HAP-1 (cell line): ENCODE measurements at places on chromosomes 16 and 17.

DNA sequence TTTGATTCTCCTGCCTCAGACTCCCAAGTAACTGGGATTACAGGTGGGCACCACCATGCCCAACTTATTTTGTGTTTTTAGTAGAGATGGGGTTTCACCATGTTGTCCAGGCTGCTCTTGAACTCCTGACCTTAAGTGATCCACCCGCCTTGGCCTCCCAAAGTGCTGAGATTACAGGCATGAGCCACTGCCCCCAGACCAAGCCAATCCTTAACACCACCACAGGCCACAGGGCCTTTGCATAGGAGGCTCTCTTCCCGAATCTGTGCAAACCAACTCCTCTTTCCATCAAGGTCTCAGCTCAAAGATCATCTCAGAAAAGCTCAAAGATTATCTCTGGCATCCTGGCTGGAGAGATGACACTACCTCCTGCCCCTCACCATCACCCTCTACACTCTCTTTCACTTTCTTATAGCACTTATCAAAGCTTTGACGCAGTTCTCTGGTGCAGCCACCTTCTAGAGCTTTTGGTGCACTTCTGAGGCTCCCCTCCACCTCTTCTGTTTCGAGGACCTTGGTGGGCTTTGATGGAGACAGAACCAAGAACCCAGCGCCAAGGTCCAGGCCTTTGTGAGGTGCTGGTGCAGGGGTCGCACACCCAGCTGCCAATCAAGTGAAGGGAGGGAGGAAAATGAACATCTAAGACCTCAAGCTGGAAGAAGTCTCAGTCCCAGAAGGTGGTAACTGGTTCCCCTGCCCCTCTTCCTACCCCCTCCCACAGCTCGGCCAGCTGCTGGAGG, 23.2 kb upstream of the PHB1 start:
- no peak for DNase-seq

- no peak for DNase-seq
These were observed 643.2 kb downstream of the WWOX start for GRCh38 chr16:78742501-78743283.

DNA sequence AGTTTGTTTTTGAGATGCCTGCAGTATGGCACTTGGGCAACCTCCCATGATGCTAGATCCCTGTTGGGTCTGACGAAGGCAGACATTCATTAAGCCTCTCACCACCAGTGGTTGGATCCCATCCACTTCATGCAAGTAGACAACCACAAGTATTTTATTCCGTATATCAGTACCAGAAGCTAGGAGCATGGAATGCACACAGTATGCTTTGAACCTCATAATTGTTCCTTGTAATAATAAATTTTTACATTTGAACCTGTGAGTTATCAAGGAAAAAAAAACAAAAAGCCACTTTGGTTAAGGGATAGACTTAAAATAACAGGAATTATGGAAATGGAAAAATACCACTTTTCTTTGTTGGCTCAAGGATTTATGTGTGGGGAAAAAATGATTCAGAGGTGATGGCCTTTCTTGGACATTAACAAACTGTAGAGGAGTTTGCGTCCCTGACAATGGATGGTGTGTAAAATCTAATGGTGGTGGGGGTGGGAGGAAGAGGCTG, 107.1 kb upstream of the KCNJ16 start:
- no peak for DNase-seq

- no peak for DNase-seq
These were observed 4.8 kb downstream of the SCNN1G start for GRCh38 chr16:23187341-23187740.

DNA sequence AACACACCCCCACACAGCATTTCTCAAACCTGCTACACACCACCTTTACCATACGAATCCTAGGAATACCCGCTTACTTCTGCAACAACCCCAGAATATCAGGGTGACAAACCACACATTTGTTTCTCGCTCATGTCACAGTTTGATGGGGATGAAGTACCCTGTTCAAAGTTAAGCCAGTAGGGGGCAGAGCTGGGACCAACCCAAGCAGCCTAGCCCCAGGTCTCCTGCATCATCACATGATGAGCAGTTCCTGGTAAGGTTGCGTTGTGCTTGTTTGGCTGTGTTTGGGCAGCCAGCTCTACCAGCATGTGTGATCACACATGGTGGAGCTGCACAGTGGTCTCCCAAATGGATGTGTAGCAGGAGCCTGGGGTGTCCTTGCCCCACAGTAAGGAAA, 103.6 kb upstream of the C16orf82 start:
- DNase-seq, result peak; percentile 7

DNA sequence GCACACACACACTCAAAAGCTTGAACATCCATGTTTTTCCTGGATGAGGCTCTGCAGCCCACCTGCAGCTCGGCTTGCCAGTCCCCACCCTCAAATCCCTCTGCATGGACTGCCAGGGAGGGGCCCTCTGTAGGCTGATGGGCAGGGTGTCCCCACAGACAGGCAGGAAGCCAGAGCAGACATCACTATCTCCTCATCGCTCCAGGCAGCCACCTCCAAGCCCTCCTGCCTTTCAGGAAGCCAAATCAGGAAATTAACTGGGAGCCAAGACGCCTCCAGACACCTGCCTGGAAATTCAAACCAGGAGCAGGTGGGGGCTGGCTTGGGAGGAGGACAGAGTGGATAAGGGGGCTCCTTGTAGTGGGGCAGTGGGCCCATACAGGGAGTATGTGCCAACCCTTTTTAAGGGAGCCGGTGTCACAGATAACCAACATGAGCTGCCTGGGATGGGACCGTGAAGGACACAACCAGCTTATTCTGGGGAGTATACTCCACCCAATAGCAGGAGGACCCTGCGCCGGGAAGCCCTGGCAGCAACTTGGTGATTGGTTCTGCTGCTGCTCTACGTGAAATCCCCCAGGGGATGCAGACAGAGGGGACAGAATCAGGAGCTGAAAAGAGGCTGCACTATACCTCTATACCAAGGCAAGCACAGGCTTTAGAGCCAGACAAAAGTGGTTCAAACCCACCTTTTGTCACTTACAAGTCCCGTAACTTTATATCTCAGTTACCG, 139.1 kb downstream of the CCT6B start:
- DNase-seq, result no peak
